ENCODE measurements at places on chromosomes 5 and 9.

DNA sequence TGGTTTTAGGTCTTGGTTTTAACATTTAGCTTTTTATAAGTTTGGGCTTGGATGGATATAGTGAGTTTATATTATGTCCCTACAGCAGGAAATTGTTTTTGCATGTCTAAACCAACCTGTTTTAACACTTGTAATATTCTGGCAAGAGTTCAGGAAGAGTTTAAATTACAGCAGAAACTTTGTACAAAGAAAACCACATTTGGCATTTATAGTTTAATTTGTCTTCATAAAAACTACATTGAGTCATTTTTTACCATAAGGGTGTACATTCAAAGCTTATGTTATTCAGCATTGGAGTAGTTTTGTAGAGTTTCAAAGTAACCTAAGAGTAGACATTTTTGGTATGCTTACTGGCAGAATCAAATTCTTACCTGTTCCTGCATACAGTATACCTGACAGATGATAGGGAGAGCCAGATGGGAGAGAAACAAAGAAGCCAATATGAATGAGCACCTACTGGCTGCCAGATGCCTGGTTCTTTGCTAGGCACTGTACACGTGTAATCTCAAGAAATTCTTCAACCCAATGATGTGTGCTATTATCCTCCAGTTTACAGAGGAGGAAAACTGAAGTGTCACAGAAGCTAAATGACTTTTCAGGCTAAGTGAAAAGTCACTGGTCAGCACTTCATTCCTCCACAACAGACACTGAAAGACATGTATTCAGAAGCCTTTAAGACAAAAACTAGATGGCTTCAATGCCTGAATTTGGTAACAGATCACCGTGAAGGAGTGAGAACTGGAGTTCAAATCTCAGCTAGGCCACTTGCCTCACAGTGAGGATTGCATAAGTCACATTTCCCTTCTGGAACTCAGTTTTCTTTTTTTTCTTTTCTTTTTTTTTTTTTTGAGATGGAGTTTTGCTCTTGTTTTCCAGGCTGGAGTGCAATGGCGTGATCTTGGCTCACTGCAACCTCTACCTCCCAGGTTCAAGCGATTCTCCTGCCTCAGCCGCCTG lies 25.9 kb upstream of the ECM2 start:
- DNase-seq, result no peak

GRCh38 chr9:38727497-38728001 lies 7.6 kb upstream of the FAM240B start:
- DNase-seq, result no peak

- no peak for DNase-seq
These were observed 29.1 kb downstream of the MTX3 start for GRCh38 chr5:79961716-79962574.

- DNase-seq, result no peak
These were observed 179.6 kb upstream of the SGCD start for GRCh38 chr5:156147261-156147943.

- DNase-seq, result no peak
These were observed 1.5 kb downstream of the ARPC5L start for GRCh38 chr9:124863371-124863871.

DNA sequence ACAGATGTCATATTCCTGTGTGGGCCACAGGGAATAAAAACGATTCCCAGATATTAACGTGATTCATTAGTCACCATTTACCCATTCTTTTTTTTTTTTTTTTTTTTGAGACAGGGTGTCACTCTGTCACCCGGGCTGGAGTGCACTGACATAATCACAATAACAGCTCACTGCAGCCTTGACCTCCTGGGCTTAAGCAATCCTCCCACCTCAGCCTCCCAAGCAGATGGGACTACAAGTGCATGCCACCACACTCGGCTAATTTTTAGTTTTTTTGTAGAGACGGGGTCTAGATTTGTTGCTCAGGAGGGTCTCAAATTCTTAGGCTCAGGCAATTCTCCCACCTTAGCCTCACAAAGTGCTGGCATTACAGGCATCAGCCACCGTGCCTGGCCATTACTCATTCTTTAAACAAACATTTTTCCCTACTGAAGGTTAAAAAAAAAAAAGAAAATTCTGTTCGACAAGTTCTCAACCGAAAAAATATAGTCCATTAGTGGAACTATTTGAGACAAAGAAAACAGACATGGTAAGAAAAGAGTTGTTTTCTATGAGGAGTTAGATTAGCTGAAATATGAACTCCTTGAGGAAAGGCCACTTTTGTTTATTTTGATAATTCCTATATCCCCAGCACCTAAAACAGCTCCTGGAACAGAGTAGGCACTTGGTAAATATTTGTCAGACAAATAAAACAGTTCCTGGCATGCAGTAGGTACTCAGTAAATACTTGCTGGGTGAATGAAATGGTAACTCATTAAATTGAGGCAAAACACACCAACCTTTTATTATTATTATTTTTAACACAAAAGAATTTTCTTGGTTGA lies 32.1 kb upstream of the PDCL start:
- no peak for DNase-seq

- DNase-seq, result no peak
These were observed 1.1 kb upstream of the BNC2 start for GRCh38 chr9:16871336-16872151.

DNA sequence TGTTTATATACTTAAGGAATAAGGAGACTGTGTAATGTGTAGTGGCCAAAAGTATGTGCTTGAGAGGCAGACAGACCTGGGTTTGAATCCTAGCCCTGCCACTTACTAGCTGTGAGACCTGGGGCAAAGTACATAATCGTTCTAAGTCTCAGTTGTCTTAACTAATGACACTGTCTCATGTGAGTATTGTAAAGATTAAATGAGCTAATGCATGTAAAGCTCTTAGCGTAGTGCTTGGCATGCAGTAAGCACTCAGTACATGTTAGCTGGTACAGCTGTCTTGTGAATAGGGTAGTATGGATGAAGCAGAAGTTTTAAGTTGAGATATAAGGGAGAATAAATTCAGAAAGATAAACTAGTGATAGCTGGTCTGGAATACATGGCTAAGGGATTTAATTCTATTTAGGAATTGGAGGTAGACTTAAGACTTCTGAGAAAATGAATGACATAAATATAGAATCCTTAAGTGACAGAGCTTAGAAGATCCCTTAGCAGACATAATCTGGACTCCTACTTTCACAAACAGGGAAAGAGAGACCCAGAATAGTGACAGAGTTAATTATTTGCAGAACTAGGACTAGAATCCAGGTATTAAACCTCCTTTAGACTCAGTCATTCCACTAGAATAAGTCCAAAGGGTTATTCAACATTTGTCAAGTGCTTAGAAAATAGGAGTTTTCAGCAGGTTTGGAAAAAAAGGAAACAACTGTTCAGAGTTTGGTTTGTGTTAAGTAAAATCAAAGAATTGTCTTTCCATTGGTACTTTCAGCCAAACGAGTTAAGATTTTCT lies 13.1 kb downstream of the GPR21 start:
- no peak for DNase-seq

GRCh38 chr9:131999692-132000551 lies 79.7 kb downstream of the MED27 start:
- DNase-seq, result no peak

GRCh38 chr9:131318231-131319085 lies 28.9 kb downstream of the PLPP7 start:
- no peak for DNase-seq

- DNase-seq, result no peak
These were observed 207.7 kb downstream of the MEF2C start for GRCh38 chr5:88675168-88675707.

DNA sequence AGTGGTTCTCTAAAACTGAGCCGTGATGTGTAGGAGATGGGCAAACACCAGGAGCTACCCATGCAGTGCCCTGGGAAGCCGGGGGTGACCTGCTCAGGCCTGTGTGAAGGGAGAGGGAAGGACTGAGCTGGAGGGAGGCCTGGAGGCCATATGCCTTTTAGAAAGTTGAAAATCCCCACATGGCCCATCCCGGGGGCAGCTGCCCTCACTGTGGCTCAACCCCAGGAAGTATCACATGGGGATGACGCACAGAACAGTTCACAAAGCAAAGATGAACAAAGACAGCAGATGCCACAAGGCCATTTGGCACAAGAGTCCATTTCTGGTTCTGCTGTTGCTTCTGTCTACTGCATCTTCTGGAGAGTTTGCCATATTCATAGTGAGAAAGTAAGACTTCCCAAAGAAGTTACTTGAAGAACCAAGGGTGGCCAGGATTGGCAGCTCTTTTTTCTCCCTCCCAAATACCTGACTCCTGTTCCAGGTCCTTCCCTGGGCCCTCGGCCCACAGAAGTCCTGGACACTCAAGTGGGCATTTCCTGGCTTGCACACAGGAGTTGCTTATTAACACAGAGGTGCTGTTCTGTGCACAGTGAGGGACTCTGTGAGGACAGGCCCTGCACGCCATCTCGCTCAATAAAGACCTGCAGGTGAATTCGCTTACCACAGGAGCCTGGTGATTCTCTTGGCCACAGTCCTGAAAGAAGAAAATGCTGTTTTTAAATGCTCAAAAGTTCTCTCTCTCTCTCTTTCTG lies 25.1 kb downstream of the ACSL6 start:
- no peak for DNase-seq

GRCh38 chr9:125887172-125887571 lies 140.0 kb downstream of the PBX3 start:
- DNase-seq, result no peak

DNA sequence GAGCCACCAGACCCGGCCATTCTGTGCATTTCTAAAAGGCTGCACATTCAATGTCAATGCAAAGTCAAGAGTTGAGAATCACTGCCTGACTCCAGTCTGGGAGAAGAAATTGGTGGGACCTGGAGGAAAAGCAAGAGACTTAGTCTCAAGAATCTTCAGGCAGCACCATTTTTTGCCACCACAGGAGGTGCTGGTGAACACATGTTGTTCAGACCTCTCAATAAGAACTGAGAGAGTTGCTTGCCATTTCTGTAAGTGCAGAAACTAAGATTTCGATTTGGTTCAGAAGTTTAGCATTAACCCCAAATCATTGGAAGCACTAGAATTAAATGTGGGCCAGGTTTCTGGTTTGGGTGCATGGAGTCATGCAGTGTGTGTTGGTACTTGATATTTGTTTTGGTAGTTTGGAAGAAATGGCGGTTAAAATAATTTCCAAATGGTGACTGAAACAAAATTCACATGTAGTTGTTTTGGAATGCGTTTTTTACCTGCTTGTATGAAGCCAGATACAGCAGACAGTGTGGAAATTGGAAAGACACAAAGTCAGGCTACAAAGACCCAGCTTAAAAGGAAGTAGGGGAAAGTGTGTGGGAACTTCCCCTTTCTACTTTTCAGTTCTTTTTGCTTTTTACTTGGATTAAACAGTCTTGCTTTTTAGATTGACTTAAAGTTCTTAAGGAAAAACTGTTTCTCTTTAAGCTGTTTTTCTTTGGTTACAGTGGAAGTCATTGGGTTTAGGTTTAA lies 20.4 kb downstream of the PDE8B start:
- no peak for DNase-seq

GRCh38 chr9:13274886-13275641 lies 4.4 kb downstream of the MPDZ start:
- DNase-seq, result peak; percentile 6

GRCh38 chr5:149337736-149338135 lies 7.6 kb upstream of the GRPEL2 start:
- no peak for DNase-seq

DNA sequence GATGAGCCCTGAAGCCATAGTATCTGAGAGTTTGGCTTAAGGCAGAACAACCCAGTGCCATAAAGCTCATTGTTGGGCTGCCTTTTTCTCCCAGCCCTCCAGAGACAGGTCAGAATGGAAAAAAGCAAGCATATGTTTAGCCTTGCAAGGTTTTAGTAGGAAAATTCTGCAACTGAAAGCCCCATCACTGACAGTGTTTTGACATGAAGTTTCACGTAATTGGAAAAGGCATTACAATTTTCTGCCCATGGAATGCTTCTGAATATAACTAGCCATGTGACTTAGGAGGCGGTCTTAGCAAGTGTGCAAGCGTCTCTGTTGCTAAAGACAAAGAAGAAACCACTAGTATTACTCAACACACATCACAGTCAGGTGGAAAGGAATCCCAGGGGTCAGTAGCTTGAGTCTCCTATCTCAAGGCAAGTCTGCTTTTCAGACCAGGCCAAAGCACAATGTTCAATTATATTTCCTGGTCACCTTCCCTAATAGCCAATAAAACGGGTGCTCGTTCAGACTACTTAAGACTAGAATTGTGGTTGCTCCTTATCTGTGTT lies 117.6 kb downstream of the CARTPT start:
- DNase-seq, result no peak

GRCh38 chr5:124343451-124343867 lies 403.0 kb downstream of the ZNF608 start:
- DNase-seq, result no peak

- peak; percentile 44 for DNase-seq
These were observed 31.8 kb downstream of the MAP1B start for GRCh38 chr5:72138943-72139521.

DNA sequence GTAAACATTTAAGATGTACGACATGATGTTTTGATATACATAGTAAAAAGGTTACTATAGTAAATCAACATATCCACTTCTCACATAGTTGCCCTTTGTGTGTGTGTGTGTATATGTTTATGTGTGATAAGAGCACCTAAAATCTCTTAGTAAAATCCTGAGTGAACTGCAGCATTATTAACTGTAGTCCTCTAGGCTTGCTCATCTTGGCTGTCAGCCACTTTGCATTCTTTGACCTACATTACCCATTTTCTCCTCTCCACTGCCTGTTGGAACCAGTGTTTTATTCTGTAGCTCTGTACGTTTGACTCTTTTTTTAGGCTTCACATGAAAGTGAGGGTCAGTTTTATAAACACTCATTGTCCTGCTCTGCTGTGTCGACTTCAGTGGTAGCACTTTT lies 24.4 kb downstream of the C5orf22 start:
- no peak for DNase-seq

GRCh38 chr9:72454871-72455491 lies 66.4 kb upstream of the TMC1 start:
- DNase-seq, result no peak

GRCh38 chr9:77803423-77803822 lies 155.3 kb upstream of the GNA14 start:
- DNase-seq, result no peak

DNA sequence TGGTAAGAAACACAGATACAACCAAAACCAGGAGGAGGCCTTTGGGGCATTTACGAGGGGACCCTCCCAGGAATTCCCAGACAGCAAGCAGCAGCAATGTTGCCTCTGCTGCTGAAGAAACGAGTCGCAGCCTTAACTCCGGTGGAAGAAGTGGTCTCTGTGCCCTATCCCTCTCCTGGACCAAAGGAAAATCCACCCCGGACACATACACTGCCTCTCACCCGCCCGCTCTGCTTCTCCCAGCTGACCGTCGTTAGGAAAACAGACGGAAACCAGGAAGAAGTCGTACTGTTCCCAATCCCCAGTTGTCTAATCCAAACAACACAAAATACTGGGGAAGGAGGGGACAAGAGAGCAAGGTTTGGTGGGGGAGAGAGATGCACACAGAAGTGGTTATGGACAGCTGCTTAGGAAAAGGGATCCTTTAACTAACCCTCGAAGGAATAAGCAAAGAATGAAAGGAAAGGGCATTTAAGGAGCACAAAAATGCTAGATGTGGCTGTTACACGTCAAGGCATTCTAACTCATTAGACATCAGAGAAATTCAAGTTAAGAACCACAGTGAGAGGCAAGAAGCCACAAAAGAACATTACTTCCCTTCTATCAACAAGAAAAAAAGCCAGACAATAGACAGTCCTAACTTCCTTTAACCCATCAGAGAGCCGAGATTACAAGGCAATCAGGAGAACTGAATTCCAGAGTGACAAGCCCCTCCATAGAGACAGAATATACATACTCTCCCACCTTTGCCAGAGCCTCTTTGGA lies 71.9 kb downstream of the ACTL7B start:
- no peak for DNase-seq

Measured in K562 (cell line).